NCI-H1105 treated with DMSO at 0.1 percent for 48 hours (cell line): ENCODE measurements at places on chromosomes 4 and X.

GRCh38 chrX:39247536-39247935 lies 446.3 kb downstream of the MID1IP1 start:
- no peak for DNase-seq

DNA sequence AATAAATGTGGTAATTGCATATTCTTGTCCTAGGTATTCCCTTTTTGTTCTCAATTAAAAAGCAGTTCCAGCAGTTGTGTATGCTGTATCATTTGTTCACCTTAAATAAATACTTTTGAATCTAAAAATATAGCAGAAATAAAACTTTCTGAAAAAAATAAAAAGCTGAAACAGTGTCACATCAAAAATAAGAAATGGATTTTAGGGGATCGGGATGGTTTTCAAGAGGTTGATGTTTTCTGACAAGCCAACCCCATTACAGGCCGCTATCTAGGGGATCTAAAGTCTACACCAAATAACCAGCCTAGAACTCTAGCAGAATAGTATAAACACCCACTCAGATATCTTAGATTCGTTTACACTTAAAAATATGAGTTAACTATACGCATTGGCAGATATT lies 95.4 kb upstream of the MAML3 start:
- DNase-seq, result no peak

DNA sequence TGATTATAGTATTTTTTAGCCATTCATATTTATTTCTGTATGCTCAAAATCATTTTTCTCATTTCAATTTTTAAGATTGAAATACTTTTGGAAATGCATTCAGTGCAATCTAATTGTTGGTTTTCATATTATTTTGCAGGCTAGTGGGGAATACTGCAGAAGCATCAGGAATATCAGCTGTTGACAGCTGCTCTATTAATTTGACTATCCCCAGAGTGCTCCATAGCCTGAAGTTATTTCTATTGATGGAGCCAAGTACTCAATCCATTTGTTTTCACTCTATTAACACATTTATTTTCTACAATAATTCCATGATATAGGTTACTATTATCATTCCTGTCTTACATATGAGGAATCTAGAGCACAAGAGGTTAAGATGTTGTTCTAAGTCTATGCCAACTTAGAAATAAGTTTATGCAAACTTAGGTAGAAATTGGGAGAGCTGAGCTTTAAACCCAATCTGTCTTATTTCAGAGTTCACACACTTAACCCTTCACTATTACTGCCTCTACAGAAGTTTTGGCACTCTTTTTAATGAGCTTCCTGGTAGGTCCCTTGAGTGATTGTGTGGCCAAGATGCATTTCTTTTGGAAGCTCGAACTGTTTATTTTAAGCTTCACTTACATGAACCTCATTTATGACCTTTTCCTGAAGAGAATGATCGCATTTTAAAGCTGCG lies 65.6 kb upstream of the PCDH18 start:
- DNase-seq, result no peak

DNA sequence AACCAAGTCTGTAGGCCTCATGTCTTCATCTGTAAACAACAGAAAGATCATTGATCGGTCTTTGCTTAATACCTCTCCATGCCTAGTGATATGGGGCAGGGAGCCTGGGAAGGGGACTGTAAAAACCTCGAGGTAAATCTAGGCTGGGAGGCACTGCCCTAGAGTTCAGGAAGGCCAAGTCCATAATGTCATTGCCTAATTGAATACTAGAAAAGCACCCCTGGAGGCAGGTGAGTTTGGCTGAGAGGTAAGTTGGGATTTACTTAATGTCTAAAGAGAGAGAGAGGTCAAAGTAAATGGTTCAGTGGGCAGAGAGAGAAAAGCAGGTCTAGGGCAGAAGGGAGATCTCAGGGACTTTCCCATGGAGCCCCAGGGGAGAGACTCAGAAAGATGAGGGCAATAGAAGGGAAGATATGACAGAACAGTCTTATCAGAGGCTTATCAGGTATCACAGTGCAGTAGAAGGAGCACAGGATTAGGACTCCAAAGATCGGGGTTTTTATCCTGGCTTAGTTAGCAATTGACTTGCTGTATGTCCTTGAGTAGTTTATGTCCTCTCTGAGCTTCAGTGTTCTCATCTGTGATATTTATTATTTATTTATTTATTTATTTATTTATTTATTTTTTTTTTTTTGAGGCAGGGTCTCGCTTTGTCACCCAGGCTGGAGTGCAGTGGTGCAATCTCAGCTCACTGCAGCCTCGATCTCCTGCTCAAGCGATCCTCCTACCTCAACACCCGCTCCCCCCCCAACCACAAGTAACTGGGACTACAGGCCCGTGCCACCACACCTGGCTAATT lies 85.2 kb downstream of the SLC16A2 start:
- DNase-seq, result no peak

DNA sequence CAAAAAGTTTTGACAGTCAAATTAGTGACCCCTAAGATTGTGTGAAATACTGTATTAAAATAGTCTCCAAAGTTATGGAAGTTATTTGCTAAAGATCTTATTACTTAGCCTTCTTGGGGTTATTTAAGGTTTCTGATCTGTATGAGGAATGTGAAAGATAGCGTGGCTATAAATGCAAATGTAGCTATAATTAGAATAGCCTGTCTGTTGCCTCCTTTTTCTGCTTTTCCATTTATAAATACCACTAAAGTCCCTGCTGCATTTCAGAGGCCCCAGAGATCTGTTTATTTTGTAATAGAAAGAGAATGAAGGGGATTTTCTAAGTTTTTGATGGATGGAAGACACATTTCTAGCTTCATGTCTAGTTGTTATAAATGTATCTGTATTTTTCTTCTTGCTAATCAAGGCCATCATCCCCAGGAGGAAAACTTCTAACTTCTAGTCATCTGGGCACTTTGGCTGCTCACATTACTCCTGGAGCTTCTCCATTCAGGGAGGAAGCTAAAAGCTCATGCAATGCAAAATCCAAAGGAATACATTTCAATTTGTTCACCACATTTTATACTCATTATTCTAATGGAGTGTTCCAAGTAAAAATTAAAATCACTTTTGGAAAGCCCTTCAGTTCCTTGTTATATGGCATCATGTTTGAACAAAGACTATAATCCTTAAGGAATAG lies 73.9 kb downstream of the INTS12 start:
- DNase-seq, result no peak

DNA sequence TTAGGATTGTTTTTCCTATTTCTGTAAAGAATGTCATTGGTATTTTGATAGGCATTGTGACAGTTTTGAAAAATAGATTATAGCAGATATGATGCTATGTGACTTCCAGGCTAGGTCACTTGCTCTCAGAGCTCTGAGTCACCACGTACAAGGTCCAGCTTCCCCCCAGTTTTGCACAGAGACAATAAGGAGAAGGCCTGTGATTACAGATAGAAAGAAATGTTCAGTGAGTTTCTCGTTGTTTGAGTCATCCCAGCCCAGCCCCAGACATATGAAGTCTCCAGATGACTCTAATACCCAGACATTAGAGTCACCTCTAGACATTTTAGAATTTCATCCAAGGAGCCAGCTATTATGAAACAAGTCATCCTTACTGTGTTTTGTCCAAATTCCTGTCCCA lies 57.2 kb downstream of the MFAP3L start:
- DNase-seq, result no peak

GRCh38 chrX:1534301-1535168 lies 2.5 kb downstream of the P2RY8 start:
- no peak for DNase-seq

GRCh38 chr4:3807822-3808496 lies 41.8 kb downstream of the ADRA2C start:
- no peak for DNase-seq

- no peak for DNase-seq
Observed at GRCh38 chr4:23929248-23929647, 39.4 kb upstream of the PPARGC1A start.

DNA sequence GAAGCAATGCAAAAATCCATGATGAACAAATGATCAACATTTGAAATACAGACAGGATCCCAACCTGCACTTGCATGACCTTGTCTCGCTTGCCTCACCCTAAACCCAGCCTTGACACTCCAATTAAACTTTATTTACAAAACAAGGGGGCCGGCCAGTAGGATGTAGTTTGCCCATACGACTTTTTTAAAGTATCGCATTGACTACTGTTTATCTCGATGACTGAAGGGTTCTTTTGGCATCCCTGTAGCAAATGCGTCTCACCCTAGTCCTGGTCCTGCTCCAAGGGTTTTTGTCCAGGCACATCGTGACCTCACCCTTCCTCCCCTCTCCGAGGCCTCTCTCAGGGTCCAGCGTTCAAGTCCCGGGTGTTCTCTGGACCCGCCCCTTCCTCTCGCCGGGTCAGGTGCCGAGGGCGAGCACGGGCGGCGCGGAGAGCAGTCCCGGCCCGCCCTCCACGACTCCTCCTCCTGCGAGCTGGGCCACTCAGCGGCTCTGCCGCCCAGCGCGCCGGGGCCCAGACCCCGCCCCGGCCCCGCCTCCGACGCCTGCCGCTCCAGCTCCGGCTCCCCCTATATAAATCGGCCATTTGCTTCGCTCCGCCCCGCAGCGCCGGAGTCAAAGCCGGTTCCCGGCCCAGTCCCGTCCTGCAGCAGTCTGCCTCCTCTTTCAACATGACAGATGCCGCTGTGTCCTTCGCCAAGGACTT lies at the start of gene SLC25A5:
TSS of gene SLC25A5 (plus strand) at position 603 of the 709 bp plus-strand sequence. CDS start at position 675, 72 bp downstream.
- peak; percentile 78 for DNase-seq

DNA sequence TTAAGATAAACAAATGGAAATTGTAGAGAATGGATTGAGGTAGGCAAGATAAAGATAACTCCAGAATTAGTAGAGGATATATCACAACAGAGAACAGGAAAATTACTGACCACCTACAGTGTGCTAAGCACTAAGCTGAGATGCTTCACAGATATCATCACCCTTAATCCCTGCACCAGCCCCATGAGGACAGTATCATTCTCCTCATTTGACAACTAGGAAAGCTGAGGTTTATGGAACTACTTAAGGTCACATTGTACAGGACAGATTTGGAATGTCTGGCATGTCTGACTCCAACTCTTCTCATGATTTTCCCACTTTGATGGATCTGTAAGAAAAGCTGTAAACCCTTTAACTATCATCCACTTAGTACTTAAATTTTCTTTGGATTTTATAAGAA lies 95.5 kb downstream of the CASK start:
- no peak for DNase-seq

GRCh38 chrX:146278381-146278780 lies 460.8 kb downstream of the SLITRK2 start:
- DNase-seq, result peak; percentile 3

GRCh38 chrX:15204130-15204751 lies 65.6 kb downstream of the ASB9 start:
- peak; percentile 85 for DNase-seq

DNA sequence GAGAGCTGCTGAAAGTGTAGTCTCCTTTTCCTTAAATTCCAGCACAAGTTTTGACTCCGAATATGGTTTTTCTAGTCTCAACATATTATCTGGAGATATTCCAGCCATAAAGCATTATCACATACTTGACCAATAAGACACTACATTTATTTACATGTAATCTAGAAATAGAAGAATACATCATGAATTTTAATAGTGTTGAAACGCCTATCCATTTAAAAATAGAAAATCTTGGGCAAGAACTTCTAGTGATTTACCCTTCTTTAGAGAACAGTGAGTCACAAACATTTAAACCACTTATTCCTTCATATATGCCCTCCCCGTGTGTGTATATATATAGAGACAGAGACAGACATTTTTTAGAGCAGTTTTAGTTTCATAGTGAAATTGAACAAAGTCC lies 161.5 kb downstream of the SOWAHB start:
- no peak for DNase-seq

- DNase-seq, result no peak
Observed at GRCh38 chr4:56668267-56668666, 12.8 kb downstream of the HOPX start.

DNA sequence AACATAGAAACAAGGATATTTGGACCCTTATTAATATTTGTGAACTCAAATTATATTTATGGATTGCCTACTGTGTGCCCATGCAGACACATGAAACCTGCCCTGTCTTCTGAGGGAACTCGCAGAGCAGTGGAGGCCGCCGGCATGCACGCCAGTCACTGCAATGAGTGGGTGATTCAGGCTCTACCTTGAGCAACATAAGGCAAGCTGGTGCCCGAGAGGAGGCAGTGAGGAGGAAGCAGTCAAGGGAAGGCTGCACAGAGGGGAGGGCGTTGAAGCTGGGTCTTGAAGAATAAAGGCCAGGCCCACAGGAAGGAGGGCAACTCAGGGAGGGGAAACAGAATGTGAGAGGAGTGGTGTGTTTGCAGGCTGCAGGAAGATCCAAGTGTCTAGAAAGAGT lies 52.8 kb downstream of the PPEF2 start:
- DNase-seq, result no peak

DNA sequence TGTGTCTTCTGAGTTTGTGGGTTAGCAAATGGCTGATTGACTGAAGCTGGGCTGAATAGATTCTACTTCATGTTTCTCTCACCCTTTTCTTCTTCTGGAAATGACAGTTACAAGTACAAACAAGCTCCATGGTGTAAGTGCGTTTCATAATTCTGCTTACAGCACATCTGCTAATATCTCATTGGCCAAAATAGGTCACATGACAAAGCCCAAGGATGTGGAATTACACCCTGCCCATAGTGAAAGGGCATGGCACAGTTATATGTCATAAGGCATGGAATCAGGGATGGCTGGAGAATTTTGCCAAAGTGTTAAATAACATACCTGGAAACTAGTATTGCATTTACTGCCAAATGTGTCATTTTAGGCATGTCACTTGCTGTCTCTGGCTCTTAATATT lies 327.2 kb downstream of the NKX6-1 start:
- no peak for DNase-seq

DNA sequence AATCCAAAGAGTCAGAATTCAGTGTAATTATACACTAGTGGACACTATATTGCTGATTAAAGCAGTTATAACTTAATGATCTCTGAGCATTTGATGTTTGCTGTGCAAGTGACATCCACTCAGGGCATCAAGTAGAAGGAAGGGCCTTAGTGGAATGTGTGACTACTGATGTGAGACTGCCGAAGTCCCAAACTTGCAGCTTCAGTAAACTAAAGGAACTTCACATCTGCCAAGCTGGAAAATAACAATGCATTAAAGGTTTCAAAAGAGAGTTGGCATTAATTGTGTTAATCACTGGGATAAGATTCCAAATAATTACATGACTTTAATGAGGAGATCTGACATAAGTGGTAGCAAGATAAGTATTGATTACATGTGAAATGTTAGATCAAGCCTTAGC lies 52.5 kb upstream of the SLC25A4 start:
- no peak for DNase-seq

DNA sequence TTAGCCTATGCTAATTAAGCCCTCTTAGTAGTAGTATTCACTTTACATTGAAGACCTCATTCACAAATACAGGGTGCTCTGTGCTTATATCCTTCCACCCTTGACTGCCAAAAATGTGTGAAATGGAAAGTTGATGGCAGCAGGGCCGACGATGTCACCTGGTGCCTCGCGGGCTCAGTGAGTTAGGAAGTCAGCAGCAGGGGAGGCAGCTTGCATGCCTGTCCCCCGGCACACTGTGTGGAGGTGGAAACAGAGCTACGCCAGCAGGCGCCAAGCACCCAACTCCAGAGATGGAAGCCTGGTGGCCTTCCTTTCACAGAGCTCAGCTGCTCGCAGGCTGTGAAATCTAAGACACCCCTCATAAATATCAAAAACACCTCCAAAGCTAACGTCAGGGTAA lies 8.4 kb downstream of the MSL3 start:
- DNase-seq, result no peak

GRCh38 chr4:179372746-179373145 lies 1930.5 kb upstream of the AGA start:
- DNase-seq, result no peak

- DNase-seq, result no peak
Observed at GRCh38 chr4:127143460-127144195, 489.1 kb upstream of the INTU start.

- DNase-seq, result peak; percentile 94
Observed at GRCh38 chrX:153381684-153382532, 19.2 kb downstream of the PNMA6E start.
